SHP77 (cell line): ENCODE measurements at places on chromosomes 12 and 14.

GRCh38 chr12:22667122-22667521 lies 42.2 kb downstream of the ETNK1 start:
- no peak for DNase-seq

GRCh38 chr14:70442750-70443149 lies 9.2 kb upstream of the ADAM21 start:
- DNase-seq: no peak

GRCh38 chr12:49109641-49110463 lies 795 bp downstream of the LMBR1L start:
- no peak for DNase-seq

- DNase-seq: peak; percentile 76
These were observed 129.2 kb downstream of the GCH1 start for GRCh38 chr14:54773171-54774006.

DNA sequence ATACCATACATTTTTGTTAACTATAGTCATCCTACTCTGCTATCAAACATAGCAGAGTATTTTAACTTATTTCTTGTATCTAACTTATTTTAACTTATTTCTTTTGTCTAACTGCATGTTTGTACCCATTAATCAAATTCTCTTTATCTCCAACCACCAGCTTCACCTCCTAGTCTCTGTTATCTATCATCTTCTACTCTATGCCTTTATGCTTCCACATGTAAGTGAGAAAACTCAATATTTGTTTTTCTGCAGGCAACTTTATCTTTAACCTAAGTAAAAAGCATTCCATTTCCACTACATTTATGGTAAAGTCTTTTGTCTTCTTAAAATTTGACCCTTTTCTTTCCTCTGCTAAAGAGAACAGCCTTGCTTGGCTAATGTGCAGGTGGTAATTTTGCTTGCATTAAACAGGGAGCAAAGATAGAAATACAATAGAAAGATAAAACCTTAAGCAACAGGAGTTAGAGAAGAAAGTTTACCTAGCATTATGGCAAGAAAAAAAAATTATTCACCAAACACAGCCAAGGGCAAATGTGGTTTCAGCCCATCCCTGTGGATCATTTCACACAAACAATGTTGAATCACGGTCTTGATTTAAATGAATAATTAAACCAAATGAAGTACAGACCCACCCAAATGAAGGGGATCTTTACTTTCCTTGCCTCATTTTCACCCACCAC lies 110.9 kb upstream of the TSPAN8 start:
- no peak for DNase-seq

DNA sequence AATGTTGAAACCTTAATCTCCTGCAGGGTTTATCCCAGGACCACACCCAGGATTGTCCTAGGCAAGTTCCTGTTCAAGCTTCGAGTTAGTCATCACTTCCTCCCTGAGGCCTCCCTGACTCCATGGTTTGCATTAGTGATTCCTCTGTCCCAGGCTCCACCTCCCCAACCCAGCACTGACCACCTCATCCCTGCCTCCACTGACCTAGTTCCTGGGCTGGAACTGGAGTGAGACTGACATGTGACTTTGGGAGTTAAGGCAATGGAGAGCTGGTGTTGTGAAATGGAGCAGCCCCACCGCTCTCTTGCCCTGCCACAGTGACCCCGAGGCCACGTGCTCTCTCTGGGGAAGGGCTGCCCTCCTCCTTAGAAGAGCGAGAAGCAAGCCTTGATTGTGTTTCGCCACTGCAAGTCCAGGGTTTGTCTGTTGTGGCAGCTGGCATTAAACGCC lies 15.8 kb upstream of the DTX1 start:
- no peak for DNase-seq

DNA sequence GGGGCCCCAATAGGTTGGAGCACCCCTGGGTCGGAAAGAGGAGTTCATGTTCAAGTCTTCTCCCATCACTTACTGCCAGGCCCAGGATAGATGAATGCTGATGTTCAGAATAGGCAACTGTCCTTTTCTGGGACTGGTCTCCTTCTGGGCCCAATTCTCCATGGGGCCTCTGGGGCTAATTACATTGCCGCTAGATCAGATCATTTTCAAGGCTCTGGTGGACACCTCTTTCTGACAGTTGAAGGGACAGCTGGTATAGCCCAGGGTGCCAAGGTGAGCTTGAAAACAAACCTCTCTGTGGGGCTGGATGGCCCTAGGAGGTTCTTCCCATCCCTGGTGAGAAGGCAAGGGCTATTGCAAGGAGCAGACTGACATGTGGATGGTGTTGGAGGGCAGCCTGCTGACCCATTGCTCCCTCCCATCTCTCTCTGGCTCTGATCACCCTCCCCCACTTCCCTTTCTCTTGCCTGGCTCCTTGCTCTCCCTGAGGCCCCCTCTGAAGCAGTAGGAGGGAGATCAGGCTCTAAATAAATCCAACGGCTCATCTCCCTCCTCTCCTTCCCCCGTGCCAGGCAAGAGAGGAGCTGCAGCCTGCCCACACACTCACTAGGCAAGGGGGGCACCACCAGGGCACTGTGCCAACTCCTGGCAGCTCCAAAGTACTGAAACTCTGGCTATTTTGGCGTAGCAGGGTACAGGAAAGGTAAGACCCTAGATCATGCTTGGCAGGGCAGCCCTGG lies 1.9 kb downstream of the CACNB3 start:
- no peak for DNase-seq

DNA sequence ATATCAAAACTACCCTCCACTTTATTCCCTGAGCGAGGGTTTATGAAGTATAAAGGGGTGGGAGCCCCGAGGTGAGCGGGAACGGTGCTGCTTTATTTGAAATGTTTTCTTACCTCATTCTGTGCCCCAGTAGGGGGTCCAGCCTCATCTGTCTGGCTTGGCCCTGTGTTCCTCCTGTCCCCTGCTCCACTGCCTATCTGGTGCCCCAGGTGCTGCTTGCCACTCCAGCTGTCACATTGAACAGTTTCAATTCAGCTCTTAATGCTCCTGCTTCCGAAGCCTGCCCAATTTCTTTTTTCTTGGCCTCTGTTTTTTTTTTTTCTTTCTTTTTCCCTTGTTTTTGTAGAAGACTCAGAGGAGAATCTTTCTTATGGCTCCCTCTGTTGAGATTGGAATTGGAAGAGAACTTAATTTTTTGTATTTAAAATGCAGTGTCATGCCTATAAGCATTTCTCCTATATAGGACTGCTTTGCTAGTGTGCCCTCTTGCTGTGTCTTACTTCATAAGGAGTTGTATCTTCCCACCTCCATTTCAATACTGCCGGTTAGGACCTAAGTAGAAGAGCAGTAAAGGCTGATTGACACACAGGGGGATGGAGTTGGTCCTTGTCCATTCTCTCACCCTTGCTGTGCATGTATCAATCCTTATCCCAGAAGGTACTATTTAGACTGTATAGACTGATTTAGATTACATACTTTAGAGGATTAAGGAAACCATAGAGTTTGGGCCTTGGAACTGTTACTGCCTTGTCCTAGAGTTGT lies 2.3 kb downstream of the ATXN7L3B start:
- DNase-seq: no peak

- no peak for DNase-seq
These were observed 135.4 kb downstream of the ZFP36L1 start for GRCh38 chr14:68657300-68658028.

DNA sequence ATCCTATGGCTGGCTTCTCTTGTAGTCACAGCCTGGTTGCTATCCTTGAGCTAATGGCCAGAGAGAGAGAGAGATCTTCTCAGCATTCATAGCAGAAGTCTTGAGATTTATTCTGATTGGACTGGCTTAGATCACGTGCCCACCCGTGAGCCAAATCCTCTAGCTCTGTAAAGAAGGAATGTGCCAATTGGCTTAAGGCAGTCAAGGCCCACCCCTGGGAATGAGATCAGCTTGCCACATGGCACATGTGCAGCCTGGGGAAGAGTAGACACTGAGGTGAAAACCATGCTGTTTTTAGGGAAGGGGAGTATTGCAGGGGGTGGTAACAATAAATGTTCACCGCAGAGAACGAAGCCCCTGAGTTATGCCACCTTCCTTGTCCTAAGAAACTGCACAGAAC lies 36.3 kb downstream of the PLEKHG7 start:
- no peak for DNase-seq

DNA sequence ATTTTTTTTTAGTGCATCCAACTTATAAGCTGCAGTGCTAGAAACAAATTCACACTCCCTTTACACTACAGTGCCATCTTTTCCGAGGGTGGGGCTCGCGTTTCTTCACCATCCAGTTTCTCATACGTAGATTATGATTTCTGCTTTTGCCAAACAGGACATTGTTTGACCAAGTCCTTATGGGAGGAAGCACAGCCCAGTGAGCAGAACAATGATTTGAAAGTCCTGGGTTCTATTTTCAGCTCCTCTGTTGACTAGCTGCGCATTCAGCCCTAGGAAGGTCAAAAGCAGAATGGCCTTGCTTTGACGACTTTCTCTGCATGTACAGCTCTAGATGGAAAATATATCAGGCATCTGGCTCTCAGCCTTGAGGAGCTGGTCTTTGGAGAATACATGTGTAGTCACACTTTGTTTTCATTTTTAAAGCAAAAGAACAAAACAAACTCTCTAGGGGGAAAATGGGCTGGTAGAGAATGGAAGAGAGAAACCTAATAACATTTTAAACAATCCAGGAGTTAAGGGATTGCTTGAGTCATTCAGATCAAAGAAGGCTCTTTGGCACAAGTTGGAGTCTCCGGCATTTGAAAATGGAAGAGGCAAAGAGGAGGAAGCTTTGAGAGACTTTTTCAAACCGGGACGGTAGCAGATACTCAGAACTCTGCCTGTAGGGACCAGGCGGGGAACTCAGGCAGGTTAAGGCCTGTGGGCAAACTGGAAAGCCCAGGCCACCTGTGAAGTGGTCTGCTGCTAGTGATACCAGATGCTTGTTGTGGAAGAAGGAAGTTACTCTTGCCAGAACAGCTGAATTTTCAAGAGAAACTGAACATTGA lies 257.3 kb upstream of the PLEKHG7 start:
- no peak for DNase-seq

DNA sequence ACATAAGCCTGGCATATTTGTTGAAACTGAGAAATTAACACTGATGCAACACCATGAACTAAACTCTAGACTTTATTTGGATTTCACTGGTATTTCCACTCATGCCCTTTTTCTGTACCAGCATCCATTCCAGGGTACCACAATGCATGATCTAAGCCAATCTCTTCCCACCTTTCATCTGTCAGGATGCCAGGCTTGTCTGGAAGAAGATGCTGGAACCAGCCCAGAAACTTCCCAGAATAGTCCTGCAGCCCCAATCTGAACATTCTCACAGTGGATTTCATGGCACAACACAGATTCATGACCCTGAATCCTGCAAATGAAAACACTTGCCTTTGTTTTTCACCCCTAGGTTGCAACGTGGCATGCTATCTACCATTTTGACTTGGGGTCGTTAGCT lies 189.3 kb upstream of the LHX5 start:
- DNase-seq: no peak

- DNase-seq: no peak
These were observed 30.6 kb downstream of the BORCS5 start for GRCh38 chr12:12387501-12387900.

- DNase-seq: peak; percentile 10
These were observed 6.6 kb downstream of the PPHLN1 start for GRCh38 chr12:42332301-42333285.

DNA sequence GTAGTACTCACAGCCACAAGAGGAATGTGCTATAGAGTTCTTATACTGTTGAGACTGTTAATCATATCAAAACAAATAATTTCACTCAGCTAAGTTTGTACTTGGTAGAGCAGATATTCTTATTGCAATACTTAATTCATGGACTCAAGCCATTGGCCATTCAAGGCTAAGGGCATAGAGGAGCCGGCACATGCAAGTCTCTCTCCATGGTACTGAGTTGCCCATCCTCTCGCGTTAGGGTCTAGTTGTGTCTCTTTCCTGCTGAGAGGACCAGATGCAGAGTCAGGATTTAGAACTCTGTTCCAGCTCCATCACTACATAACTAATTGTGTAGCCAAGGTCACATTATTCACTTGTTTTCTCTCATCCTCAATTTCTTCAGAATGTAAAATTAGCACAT lies 14.4 kb upstream of the TUNAR start:
- DNase-seq: no peak

DNA sequence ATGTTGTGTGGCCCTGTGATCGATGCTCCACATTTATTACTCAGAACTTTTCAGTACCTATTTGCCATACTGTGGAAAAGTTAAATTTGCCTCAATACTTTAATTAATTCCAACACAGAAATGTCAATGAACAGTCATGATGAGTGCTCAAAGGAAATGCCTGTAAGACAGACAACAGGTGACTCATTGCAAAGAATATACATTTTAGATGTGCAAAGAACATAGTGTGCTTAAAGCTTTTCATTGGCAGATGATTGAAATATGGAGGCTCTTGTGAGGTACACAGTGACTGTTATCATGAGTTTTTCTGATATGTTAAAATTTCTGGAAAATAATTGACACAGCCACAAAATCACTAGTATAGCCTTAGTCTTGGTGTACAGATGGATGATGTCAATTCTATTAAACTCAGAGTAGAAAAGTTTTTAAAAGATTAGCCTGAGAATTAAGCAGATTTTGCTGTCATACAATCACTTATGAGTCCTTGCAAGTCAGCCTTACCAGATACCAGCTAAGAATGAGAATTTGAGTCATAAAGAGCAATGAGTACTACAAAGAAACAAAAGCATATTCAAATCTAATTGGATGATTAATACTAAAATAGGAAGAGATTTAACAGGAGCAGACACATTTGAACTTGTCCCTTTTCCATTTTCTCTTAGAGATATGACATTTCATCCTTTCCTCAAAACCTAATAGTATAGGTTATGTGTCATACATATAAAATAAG lies 544.1 kb downstream of the KCNH5 start:
- no peak for DNase-seq

DNA sequence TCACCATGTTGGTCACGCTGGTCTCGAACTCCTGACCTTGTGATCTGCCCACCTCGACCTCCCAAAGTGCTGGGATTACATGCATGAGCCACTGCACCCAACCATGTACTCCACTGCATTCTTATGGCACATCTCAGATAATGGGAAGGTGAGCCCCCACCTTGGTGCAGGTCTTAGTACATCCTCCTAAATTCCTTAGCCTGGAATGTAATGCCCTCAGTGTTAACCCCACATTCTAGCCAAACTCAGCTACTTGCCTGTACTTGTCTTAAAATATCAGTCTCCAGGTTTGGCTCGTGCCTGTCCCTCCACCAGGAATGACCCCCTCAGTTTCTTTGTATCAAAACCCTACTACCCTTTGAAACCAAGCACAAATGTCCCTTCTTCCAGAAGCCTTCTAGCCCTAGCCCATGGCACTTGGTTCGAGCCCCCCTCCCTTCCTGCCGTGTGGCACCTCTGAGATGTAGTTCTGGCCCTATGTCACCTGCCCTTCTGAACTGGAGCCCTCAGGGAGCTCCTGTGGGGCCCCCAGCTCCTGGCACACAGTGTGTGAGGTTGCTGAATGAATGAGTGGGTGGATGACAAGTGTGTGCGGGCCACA lies 8.4 kb downstream of the KCNH3 start:
- DNase-seq: no peak

- no peak for DNase-seq
These were observed 77.7 kb upstream of the SLC38A2 start for GRCh38 chr12:46450279-46450748.

GRCh38 chr12:2583642-2584401 lies 210.9 kb upstream of the FKBP4 start:
- DNase-seq: no peak
